ENCODE measurements at places on chromosomes 6 and 20.

GRCh38 chr6:112695001-112695400, 347.9 kb downstream of the RFPL4B start:
- DNase-seq = no peak

GRCh38 chr6:114272582-114272981, 70.2 kb downstream of the HS3ST5 start:
- no peak for DNase-seq

GRCh38 chr6:122869437-122870024, 80.5 kb downstream of the SMPDL3A start:
- peak; percentile 79 for DNase-seq

DNA sequence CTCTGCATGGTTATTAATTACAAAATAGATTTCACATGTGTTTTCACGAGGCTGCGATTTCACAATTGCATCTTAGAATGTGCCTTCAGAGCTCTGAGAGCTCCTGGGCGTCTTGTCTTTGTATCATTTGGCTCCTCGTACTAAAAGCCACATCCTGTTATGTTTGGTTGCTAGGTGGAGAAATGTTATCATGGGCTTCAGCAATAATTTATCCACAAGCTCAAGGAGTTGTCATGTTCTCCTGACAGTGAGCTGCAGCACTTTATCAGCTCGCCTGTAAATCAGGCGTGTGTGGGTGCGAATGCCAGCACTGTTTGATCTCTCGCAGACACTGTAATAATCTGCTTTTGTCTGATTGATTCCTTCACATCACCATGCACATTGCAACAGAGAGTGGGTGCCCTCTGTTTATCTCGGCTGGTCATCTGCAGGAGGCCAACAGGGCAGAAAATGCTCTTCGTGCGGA, 218.6 kb upstream of the ZFP64 start:
- DNase-seq = peak; percentile 90

DNA sequence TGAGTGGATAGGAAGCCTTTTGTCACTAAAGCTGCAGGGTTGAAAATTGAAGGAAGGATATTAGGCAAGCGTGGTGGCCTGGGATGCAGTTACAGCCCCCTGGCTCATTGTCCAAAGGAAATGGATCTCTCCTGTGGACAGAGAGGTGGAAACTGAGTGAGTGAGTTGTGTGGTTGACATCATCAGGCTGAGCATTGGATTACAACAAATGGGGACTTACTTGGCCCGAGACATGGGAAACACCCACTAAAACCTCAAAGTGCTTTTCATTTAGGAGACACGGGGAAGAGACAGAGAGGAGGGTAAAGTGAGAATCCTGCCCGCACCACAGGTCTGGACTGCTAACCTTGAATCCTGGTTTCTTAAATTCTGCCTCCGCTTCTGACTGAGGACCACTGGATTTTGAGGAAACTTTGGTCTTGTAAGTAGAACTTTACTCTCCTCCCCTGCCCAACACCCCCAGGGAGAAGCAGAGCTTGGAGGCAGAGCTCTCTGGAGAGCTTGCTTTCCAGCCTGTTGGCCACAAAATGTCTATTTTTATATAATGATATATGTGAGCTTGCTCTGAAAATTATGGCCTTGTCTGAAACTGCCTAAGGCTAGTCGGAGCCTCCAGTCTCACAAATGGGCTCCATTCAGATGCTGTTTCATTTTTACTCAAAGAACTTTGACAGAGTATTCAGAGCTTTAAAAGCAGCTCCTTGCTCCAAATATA, at the start of gene PKIG:
PKIG (plus strand) TSS at position 269 of the 715 bp plus-strand sequence. CDS start 31,978 bp downstream, outside the sequence.
- peak; percentile 84 for DNase-seq

DNA sequence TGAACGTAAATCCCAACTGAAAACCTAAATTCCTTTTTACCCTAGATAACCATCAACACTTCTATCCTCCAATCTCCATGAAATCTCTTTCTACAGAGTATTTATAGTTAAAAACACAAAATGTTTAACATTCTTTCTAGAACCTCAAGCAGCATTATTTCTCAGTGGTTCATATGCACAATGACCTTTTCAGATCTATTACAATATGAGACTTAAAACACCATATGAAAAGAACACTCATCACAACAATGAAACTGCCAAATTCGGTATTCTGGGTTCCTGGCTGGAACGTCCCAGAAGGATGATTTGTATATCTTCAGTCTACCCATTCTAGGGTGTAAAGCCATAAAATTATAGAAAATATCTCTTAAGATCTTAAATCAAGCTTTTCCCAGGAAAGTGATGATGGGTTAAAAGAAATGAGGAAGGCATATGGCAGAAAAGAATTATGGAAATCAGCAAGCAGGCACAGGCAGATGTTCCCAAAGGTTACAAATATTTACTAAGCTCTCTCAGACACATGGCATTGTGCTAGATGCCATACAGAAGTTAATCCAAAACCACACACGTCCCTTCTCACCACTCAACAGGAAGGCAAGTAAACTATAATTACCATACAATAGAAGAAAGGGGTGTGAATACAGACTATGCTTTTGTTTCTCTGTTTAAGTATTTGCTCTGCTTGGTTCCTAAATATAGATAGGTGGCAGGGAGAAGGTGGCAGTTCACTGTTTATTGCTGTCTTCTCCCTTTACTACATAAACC, 118.0 kb downstream of the CHD6 start:
- peak; percentile 66 for DNase-seq

- peak; percentile 45 for DNase-seq
These were observed 16.8 kb downstream of the TPD52L1 start for GRCh38 chr6:125170376-125170775.

- no peak for DNase-seq
These were observed 572.8 kb downstream of the TFAP2A start for GRCh38 chr6:9841886-9842725.

DNA sequence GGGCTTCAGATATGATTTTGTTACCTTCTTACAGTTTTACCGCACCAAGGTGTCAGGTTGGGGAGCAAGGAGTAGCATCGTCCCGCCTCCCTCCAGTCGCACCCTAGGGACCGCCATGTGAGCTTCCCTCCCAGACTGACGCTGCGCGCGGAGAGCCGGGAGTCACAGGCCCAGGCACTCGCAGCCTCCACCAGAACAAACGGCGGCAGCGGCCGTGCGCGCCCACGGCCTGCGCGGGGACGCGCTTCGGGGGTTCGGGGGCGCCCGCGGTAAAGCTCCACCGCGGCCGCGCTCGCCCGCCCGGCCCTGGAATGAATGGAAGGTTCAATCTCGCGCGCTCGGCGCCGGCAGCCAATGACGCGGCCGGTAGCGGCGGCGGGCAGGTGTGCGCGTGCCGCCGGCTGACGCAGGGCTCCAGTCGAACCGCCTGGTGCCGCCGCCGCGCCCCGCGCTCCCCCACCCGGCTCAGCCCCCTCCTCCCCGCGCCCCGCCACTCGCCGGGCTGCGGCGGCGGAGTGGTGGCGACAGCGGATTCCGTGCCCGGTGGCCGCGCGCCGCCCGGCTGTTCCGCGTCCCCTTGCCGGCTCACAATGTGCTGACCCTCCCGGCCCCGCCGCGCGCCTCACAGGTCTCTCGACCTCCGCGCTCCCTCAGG, 16.5 kb upstream of the LIN28B start:
- no peak for DNase-seq

DNA sequence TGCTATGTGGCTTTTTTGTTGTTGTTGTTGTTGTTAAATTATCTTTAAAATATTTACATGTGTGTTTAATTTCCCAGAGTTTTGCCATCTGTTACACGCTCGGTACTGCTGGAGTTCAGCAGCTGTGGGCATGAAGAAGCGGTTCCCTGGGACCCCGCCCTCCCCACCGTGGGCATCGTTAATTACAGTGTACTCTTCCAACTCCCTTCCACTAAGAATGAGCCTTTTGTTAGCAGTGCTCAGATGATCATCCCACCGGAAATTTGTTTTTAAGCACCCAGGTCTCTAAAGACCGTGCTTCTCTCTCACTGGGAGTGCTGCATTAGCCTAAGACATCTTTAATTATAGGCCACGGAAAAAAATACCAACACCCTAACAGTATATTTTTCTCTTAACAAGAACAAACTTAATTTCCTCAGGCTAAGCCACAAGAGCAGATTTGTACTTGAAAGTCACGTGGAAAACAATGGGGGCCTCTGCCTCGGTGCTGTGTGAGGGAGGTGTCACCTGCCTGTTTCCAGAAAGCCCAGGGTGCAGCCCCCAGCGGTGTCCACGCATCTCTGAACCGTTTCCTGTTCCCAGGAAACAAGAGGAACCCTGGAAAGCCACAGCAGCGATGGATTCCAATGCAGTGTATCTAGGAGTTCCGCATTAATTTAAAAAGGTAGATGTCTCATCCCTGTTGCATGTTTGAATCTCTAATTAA, 113.3 kb upstream of the FRMD1 start:
- no peak for DNase-seq

DNA sequence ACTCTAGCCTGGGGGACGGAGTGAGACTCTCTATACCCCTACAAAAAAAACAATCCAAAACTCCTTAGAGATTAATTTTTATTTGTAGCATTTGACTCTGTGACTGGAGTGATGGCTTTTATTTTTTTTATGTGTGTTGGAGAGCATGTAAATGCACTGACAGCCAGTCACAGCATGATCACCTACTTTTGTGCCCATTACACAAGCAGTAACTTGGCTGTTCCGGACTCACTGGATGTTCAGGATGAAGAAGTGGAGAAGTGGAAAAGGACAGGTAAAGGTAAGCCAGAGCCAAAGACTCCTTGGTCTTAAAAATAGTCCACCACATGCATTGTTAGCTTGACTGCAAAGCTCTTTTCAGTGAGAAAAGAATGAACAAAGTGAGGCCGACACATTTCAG, 222.6 kb downstream of the FOXC1 start:
- DNase-seq = no peak

GRCh38 chr6:3239110-3239830, 11.8 kb upstream of the TUBB2B start:
- DNase-seq = no peak

DNA sequence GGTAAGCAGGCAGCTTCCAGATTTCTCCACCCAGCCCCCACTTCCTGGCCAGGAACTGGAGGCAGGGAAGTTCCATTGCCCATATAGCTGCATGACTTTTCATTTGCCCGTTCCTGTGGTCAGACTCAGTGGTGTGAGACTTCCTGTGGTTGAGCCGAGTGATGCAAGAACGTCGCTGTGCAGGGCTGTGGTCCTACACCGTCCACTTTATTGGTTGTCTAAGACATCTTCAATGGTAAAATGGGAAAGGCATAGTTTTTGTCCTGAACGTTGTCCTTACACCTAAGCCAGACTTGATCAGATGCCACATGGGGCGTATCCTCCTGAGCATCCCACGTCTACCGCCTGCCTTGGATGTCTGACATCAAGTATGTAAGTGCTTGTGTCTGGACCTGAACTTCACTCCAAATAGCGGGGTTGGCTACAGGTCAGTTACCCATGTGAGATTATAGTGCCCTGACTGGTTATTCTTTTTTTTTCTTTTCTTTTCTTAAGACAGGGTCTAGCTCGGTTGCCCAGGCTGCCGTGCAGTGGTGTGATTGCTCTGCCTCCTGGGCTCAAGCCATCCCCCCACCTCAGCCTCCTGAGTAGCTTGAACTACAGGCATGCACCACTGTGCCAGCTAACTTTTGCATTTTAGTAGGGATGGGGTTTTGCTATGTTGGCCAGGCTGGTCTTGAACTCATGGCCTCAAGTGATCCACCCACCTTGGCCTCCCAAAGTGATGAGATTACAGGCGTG, 25.9 kb upstream of the GTSF1L start:
- peak; percentile 98 for DNase-seq

- no peak for DNase-seq
These were observed 19.4 kb downstream of the TMEM200A start for GRCh38 chr6:130385064-130385695.

GRCh38 chr20:17615645-17616479, 46.0 kb downstream of the DSTN start:
- DNase-seq = no peak

- DNase-seq = no peak
These were observed 13.6 kb downstream of the ITPA start for GRCh38 chr20:3222635-3223600.

DNA sequence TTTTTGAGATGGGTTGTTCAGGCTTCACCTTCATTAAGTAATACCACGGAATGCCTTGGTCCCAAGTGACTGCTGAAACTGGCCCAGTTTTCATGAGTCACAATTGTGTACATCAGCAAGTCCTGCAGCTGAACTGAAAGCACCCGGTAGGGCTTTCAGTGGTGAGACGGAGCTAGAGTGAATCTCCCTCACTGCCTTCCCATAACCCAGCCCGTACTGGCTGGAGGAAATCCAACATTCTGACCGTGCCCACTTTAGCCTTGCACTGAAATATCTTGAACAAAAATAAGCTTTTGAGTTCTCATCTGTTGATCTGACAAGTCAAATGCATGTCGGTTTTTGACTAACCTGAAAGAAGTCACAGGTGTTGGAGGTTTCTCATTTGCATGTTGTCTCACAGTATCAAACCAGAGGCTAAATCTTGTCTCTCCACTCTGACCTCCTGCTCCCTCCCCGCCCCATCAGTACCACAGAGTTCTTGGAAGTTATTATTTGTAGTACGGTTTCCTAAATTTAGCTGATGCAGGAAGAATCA, 35.9 kb downstream of the DUSP22 start:
- DNase-seq = peak; percentile 95
